ENCODE measurements at places on chromosomes 4 and X.

GRCh38 chr4:156251373-156252065 is 297.9 kb upstream of the CTSO start:
- no peak for DNase-seq

DNA sequence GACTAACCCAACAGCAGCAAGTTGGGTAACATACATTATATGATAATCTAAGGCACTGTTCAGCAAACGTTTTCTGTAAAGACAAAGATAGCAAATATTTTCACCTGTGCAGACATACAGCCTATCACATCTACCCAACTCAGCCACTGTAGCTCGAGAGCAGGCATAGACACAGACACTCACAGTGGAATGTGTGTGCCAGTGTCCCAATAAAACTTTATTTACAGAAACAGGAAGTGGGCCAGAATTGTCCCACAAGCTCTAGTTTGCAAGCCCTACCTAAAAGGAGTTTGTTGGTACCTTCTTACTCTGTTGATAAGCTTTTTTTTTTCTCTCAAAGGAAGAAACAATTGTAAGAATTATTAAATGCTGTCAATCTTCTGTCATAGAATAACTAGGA is 11.9 kb upstream of the FAM9A start:
- DNase-seq = no peak

GRCh38 chr4:112526061-112526460 is 10.1 kb upstream of the NEUROG2 start:
- peak; percentile 44 for DNase-seq

DNA sequence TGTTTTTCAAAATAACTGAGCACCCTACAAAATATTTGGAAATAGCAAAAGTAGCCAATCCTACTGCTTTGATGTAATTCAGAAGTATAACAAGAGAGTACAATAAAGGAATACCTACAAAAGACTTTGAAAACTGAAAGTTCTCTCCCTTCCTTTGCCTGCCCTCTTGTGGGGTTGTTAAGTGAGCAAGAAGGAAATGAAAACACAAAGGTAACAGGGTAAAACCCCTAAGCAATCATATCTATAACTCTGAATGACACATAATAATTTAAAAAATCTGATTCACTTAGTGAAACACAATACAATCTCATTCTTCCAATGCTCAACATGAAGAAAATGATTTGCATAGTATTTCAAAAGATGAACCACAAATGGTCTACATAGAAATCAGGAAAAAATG is 98.2 kb downstream of the FRYL start:
- DNase-seq = no peak

- no peak for DNase-seq
Observed at GRCh38 chr4:78299565-78299972, 242.4 kb downstream of the FRAS1 start.

- no peak for DNase-seq
Observed at GRCh38 chrX:115093191-115093590, 75.8 kb upstream of the IL13RA2 start.

All from GM04503 (cell line).